ENCODE measurements at places on chromosomes 5 and 9. TPM values are rescaled to one million over a fixed set of nuclear protein-coding genes. Genes with fewer than 3 reads are reported as not detected.

The ZNF658 gene
- total RNA-seq, result 11.1 TPM

The ALDH1B1 gene
- 3.6 TPM for total RNA-seq

The IRX1 gene
- total RNA-seq, result not detected

The ADGRD2 gene
- total RNA-seq, result not detected

The SLC6A7 gene
- total RNA-seq, result not detected

The SUSD1 gene
- 4.2 TPM for total RNA-seq

DNA sequence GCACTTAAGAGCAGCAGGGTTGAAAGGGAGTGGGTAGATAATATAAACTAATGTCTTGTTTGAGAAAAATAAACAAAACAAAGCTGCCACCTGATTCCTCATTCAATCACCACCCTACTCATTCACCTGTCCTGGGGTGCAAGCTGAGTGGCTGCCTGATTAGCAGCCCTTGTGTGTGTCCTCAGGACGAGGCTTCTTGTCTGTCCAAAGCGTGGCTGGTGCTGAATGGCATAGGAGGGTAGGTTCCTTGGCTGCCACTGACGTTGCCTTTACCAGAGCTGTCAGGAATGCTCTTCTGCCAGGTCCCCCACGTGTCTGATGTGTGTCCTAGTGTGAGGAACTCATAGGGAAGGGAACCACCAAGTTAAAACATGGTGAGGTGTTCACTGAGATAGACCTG, 146.6 kb upstream of the SLC24A2 start:
- DNase-seq, result no peak

GRCh38 chr5:35360671-35361070, 130.4 kb upstream of the PRLR start:
- DNase-seq, result no peak

DNA sequence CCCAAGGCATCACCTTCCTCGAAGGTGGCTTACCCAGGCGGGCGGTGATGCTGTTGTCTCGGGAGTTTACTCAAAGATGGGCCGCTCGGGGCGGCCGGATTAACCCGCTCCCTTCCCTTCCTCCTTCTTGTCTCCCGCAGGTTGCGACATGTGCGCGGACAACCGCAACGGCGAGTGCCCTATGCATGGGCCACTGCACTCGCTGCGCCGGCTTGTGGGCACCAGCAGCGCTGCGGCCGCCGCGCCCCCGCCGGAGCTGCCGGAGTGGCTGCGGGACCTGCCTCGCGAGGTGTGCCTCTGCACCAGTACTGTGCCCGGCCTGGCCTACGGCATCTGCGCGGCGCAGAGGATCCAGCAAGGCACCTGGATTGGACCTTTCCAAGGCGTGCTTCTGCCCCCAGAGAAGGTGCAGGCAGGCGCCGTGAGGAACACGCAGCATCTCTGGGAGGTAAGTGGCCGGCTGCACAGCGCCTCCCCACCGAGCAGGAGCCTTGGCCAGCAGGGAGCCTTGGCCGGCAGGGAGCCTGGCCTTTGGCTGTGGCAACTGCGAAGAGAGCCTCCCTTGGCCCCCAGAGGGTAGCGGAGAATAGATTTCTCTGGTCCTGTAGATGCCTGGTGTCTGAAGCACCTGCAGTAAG, 10.6 kb downstream of the PRDM6 start:
- no peak for DNase-seq

GRCh38 chr5:37940931-37941623, 101.2 kb upstream of the GDNF start:
- no peak for DNase-seq

- DNase-seq, result no peak
Observed at GRCh38 chr9:135612981-135613910, 26.1 kb downstream of the GLT6D1 start.

Measured in CD4-positive, alpha-beta memory T cell (primary cell).